ENCODE measurements at places on chromosomes 2 and 18.

GRCh38 chr2:168602846-168603401, 146.9 kb downstream of the CERS6 start:
- no peak for DNase-seq

- no peak for DNase-seq
Measured at GRCh38 chr2:39202639-39203369, 41.0 kb downstream of the CDKL4 start.

DNA sequence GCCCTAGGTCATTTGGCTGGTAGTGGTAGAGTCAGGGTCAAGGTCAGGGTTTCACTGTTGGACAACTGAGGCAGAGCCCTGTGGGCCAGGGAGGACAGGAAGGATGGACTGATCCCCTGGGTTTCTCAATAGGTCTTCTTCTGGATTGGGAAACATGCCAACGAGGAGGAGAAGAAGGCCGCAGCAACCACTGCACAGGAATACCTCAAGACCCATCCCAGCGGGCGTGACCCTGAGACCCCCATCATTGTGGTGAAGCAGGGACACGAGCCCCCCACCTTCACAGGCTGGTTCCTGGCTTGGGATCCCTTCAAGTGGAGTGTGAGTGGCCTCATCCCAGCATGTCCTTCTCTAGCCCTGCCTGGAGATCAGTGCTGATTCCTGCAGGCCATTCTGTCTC, 18.1 kb downstream of the VIL1 start:
- no peak for DNase-seq

GRCh38 chr2:207257251-207258250, 91.8 kb upstream of the KLF7 start:
- no peak for DNase-seq

DNA sequence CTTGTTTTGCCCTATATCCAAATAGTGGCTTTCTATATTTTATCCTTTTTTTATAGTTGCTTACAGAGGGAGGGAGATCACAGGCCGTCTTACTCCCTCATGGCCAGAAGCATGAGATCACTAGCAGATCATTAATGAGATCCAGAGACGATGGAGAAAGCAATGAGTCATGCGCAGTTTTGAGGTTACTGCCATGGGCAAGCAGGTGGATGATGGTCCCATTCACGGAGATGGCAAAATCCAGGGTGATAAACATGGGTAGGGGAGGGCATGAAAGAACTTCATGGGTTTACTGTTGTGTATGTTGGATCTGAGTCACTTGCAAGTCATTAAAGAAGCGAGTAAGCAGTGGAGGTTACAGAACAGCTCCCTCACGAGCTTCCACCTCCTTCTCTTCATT, 60.4 kb downstream of the C18orf63 start:
- DNase-seq, result no peak

GRCh38 chr2:14761118-14761517, 128.6 kb downstream of the LRATD1 start:
- DNase-seq, result no peak

DNA sequence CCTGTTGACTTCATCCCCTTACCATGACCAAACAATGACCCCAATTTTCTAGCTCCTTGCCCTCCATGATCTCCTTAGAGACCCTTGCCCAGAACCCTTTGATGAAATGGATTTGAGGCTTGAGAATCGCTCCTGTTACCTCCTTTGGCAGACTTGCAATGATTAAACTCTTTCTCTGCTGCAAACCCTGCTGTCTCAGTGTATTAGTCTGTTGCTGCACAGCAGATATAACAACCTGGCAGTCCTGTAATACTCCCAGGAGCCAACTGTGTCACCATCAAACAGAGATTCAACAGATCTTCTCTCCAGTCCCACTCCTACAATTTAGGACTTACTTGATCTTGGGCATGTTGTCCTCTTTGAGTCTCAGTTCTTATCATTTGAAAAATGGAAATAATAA, 242.9 kb downstream of the HRH4 start:
- DNase-seq, result no peak

DNA sequence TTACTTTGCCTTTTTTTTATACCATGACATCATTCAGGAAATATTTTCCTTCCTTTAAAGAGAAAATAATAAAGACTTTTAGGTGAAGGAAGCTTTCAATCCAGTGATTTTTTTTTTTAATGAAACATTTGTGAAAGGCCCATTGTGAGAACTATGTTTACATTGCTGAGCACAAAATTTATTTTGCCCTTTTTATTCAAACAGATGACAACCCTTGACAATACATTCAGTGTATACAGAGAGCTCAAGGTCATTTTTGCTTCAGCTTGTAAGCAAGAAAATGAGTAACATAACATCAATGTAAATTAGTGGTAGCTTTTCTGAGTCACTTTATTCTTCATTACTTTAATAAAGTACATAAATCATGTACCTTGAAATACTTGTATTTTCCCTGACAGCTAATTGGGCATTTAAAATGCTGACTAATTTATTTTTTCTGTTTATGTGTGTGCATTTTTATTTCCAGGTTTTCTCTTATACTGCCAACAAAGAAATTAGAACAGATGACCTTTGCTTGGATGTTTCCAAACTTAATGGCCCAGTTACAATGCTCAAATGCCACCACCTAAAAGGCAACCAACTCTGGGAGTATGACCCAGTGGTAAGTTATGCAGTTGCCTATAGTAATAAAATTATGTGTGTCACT, 121.6 kb downstream of the GALNT1 start:
- DNase-seq, result no peak

GRCh38 chr2:178200331-178200730, 6.0 kb downstream of the OSBPL6 start:
- DNase-seq, result no peak

Measured in stimulated activated CD8-positive, alpha-beta memory T cell treated with anti-CD3 and anti-CD28 coated beads, Interleukin-7, amount 100 ng/mL, for 4 hours (primary cell).